ENCODE measurements at places on chromosomes 11 and 22.

DNA sequence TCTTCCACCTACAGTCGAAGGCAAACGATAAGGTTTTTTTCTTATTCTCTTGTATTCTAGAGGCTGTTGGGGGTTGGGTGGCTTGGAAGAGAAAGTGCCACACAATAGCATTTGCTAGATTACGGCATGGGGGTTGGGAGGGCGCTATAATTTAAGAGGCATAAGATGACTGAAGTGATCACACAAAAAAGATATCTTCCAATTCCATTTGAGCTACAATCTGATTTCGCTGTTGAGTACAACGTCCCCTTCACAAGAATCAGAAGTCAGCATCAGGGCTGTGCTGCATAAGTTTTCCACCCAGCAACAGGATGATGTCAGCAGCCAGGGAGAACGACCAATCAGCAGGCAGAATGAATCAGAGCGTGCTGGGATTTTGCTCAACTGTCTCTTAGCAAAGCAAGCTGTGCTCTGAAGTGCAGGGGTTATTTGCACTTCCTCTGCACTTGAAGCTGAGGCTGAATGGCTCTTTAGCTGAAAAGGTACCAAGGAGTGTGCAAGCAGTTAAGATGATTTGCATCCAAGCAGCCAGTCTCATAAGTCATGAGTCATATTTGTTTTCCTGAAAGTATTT is 23.2 kb upstream of the SESN3 start:
- peak; percentile 96 for DNase-seq

- DNase-seq, result no peak
Observed at GRCh38 chr11:116180806-116181600, 591.8 kb downstream of the BUD13 start.

DNA sequence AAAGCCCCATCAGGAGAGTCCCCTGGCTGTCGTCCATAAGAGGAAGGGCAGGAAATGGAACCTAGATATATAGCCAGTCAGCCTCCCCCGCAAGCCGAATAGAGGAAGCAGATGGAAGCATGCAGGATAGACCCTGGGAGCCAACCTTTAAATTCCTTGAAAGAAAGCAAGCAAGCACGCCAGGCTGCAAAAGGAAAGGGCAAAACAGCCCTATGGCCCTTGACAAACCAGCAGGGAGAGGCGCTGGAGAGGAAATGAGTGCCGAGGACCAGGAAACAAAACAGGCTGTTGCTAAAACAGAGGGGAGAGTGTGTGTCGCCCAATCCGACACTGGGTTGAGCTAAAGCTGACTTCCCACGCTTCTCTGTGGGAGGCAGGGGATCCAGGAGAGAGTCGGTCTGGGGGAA is 203.5 kb upstream of the MTNR1B start:
- DNase-seq, result no peak

DNA sequence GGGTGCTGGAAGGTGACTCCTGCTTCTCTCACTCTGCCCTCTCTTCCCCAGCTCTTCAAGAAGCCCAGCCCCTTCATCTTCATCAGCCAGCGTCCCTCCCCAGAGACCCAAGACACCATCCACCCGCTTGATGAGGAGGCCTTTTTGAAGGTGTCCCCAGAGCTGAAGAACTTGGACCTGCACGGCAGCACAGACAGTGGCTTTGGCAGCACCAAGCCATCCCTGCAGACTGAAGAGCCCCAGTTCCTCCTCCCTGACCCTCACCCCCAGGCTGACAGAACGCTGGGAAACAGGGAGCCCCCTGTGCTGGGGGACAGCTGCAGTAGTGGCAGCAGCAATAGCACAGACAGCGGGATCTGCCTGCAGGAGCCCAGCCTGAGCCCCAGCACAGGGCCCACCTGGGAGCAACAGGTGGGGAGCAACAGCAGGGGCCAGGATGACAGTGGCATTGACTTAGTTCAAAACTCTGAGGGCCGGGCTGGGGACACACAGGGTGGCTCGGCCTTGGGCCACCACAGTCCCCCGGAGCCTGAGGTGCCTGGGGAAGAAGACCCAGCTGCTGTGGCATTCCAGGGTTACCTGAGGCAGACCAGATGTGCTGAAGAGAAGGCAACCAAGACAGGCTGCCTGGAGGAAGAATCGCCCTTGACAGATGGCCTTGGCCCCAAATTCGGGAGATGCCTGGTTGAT is 12.6 kb downstream of the IL10RA start:
- DNase-seq, result no peak

- peak; percentile 93 for DNase-seq
Observed at GRCh38 chr11:35115688-35116030, 23.3 kb upstream of the CD44 start.

DNA sequence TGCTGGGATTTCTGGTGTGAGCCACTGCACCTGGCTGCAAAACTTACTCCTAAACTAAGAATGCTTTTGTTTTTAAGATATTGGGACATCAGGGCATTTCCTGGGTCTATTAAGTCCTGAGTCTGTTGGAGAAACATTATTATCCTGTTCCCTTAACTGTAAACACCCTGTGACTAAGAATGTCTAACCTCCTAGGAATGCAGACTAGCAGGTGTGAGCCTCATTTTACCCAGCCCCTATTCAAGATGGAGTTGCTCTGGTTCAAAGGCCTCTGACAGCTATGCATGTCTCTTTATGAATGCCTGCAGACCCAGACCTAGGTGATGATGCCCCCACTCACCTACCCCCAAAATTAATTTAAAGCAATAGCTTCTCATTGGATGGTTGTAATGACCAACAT is 46.2 kb downstream of the DEPDC5 start:
- peak; percentile 98 for DNase-seq

GRCh38 chr22:21819183-21819770 is 48.2 kb downstream of the MAPK1 start:
- no peak for DNase-seq

GRCh38 chr11:1518301-1518700 is 31.7 kb upstream of the MOB2 start:
- DNase-seq, result no peak

All from bronchial epithelial cell (primary cell).